ENCODE measurements at places on chromosomes 11 and 22.
A peak's percentile ranks its signal among the peaks of the same experiment; 100 is the strongest.

DNA sequence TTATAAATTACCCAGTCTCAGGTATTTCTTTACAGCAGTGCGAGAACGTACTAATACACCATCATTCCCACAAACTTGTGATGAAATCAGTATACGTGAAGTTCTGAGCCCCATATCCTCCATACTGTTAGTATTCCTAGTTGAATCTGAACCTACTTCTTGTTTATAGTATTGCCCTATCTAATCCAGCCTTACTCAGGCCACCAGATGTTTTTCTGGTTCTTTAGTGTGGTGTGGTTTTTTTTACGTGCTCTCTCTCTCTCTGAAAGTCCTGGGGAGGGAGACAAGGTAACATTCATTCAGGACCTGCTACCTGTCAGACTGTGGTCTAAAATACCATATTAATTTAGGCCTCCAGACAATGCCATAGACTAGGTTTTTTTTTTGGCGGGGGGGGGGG is 47.6 kb upstream of the TEAD1 start:
- DNase-seq = no peak

DNA sequence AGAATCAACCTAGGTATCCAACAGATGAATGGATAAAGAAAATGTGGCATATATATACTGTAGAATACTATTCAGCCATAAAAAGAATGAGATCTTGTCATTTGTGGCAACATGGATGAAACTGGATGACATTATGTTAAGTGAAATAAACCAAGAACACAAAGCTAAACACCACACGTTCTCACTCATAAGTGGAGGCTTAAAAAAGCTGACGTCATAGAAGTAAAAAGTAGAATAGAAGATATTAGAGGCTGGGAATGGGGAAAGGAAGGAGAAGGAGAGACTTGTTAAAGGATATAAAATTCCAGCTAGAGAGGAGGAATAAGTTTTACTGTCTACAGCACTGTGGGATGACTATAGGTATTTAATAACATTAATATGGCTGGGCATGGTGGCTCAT is 12.9 kb downstream of the EXPH5 start:
- DNase-seq = no peak

- no peak for DNase-seq
Measured at GRCh38 chr11:118260353-118260752, 3.7 kb downstream of the MPZL2 start.

GRCh38 chr22:41517172-41518047 is 26.9 kb downstream of the POLR3H start:
- DNase-seq = no peak

DNA sequence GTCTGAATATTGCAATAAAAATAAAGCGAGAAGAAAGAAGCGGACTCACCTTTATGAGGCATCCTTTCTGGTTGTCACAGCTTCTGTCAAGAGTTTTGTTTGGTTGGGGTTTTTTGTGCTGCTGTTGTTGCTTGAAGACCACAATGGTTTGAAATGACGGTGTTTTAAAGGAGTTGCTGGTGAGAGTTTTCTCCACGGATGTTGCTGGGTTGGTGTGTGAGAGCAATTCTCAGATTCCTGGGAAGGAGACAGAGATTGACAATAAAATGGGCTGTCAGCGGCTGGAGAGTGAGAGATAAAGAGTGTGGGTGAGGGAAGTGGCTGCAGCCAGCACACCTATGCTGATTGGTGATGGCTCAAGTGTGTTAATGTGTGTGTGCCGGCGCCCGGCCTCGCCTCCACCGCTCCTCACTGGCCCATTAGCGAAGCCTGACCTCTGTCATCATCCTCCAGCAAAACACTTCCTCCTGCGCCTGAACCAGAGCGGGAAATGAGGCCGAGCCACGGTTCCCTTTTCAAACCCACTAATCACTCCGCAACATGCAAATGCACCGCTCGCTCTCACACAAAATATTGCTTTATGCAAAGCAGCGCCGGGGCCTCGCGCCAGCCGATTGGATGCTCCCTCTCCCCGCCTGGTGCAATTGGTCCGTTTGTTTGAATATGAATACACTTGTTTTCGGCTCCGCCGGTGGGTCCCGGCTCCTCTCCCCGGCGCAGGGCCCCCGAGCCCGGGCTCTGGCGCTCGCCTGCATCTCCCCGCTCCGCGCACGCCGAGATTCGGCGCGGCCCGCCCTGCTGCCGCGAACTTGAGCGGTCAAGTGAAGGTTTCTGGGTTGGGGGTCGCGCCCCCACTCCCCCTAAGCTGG is at the start of gene PAX6:
PAX6 (minus strand) TSS at position 544 of the 869 bp plus-strand sequence. CDS start 4,911 bp downstream, outside the sequence.
- DNase-seq = peak; percentile 98

DNA sequence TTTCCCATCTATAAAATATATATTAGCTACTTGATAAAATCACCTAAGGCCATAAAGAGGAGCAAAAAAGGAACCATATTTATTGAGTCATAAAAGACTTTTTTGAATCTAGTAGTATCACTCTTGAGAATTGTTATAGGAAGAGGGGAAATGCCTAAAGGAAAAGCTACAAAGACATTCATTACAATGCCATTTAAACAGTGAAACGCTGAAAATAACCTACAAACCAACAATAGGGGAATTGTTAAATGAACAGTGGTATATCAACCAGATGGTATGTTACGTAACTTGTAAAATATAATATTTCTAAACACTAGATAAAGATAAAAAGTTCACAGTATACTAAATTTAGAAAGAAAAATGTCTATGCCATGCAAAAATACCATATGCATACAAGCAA is 47.5 kb downstream of the FAM181B start:
- no peak for DNase-seq

DNA sequence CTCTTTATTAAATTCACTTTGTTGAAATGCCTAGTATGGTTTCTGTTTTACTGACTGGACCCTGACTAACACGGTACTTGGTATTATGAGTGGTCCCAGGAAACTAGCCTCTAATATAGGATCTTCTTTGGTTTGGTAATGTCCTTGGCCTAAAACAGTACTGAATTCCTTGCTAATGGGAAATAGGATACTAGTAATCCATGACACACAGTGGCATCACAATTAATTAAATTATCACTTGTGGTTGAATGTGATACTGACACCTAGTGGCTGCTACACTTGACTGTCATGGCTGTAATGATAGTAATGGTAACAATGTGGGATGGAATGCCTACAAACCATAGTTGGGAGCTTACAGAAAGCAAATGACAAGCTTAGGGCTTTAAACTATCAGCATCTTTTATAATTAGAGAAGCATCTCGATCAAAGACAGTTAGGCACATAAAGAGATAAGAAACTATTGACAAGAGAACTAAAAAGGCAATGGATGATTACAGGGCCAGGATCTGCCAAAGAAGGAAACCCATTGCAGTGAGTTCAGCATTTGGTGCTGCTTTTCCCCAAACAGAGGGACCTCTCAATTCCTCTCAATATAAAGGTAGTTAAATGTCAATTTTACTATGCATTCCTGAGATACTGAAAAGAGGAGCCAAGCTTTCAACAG is 8.6 kb downstream of the DNHD1 start:
- no peak for DNase-seq

DNA sequence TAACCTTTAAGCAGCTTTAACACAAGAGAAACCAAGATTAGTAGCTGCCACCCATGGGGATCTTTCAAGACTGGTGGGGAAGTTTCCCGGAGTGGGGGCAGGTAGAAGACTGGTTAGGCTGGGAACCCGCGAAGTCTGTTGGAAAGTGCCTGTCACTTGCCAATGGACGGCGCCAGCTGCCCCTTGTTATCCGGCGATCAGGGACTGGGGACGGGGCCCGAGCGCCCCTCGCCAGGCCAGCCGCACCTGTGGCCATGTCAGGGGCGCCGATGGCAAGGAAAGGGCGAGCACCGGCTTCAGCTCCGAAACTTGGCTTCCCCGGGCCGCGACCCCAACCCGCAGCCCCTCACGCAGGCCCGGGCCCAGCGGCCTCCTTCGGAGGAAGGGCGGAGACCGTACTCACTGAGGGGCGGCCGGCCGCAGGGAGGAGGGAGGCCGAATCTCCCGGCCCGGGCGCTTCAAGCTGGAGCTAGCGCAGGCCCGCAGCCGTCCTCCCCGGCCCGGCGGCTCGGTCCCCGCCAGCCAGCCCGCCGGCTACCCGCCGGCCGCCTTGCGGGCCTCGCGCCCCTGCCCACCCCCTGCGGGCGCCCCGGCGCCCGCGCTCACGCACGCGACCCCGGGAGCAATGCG is 539 bp downstream of the EIF4ENIF1 start:
- no peak for DNase-seq

DNA sequence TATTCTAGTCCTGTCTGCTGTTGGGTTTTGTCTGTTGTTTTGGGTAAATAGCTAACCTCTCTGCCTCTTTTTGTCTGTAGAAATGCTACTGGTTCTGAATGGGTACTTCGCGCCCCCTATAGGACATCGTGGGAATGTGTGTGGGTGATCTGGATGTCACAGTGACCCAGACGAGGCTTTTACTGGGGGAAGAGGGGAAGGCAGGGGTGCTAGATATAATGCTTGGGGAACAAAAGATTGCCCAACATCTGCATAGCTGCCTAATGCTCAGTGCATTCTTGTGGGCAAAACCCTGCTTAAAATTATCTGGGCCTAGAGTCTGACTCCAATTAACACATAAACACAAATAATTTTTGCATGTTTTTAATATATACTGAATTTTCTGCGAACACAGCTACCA is 57.7 kb downstream of the BMAL1 start:
- no peak for DNase-seq

DNA sequence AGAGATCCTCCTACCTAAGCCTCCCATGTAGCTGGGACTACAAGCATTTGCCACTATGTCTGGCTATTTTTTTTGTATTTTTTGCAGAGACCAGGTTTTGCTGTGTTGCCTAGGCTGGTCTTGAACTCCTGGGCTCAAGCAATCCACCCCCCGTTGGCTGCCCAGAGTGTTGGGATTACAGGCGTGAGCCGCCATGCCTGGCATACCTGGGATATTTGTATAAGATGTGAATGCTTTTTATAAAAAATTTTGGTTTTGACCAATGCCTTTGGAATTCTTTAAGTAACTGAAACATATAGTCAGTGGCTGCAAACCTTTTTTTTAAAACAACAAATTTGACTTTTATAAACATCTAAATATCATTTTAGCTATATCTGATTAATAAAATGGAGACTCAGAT is 42.4 kb downstream of the ADAMTS8 start:
- DNase-seq = no peak

- peak; percentile 25 for DNase-seq
Measured at GRCh38 chr11:123061403-123062157, at the start of gene HSPA8. HSPA8 (minus strand) TSS chr11:123062136; CDS start chr11:123061324, 812 bp downstream.

DNA sequence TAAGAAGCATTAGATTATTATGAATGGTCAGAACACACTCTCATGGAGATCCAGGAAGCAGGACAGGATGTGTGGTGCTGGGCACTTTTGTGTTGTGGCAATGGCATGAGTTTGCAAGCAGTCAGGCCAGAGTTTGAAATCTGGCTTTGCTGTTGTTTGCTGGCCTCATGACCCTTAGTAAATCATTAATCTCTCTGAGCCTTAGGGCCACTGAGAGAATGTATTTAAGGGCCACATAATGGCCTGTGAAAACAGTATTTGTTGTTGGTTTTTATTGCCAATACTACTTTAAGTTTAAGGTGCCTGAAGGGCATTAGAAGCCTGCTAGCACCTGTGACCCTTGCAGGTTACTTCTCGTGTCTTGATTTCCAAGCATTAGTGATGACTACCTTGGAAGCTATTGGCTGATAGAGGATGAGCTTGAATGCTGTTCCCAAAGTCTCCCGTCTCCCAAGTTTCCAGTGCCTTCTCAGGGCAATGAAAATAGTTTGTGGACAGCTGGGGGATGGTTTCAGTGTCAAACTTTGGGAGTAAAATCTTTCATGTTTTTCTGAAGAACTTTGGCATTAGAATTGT is 24.6 kb downstream of the STIM1 start:
- DNase-seq = no peak

GRCh38 chr11:46112961-46113607 is 8.2 kb downstream of the PHF21A start:
- peak; percentile 21 for DNase-seq

DNA sequence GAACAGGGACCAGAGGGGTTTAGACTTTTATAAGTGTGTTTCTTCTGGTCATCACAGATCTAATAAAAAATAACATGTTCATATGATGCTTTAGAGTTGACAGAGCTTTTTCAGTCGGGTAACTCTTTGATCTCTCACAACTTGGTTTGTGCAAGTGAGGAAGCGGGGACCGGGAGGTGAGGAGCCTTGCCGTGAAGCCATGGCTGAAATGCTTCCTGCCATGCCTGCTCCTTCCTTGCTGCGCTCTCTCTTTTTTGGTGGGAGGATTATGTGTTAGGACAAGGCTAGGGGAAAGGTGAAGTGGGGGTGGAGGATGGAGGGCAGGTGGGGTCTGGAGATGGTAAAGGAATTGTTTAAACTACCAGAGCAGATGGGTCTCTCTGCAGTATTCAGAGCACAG is 23.8 kb downstream of the TEAD1 start:
- DNase-seq = no peak

DNA sequence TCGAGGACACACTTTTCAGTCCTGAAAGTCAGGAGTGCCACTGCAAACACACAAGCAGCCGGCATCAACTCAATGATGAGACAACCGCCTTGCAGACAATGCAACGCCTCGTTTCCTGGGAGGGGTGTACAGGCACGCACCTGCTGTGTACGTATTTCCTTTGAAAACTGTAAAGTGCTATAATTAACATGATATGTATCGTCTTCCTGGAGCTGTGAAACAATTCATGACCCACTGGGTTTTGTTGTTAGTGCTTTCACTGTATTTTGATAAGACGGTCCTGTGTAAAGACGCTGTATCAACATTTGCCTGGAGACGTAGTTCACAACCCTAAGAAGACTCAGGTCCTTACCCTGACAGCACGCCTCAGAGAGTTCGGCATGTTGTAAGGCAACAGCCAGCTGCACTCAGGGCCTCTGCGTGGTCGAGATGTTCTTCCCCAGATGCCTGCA is 105.7 kb upstream of the ANO1 start:
- no peak for DNase-seq

GRCh38 chr22:17121233-17122195 is at the start of gene TMEM121B:
TMEM121B (minus strand) TSS chr22:17121360; CDS start chr22:17121127, 233 bp downstream.
- DNase-seq = no peak

GRCh38 chr22:25081409-25081824 is 118.2 kb upstream of the CRYBB3 start:
- DNase-seq = no peak

DNA sequence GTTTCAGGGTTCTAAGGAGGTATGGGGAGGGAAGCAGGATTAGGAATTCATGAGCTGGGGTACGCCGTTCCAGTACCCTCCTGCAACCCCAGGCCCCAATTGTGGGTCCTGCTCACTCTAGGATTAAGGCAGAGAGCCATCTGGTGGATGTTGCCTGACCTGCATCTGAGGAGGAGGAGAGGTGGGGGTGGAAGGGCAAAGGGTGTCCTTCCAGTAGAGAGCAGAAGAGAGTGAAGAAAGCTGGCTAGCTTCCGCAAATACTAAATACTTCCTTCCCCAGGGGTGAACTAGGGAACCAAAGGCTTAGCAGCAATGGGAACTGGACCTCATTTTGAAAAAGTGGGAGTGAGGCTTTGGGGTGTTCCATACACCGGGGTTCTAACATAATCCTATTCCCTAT is 10.6 kb downstream of the LRRC51 start:
- peak; percentile 25 for DNase-seq
